ENCODE measurements at places on chromosomes 6 and 20. TPM values are rescaled to one million over a fixed set of nuclear protein-coding genes. Genes with fewer than 3 reads are reported as not detected.

The GNMT gene
- total RNA-seq, result 1.7 TPM

The SLC22A7 gene
- not detected for total RNA-seq

The APOBEC2 gene
- total RNA-seq, result 1.2 TPM

The PHACTR1 gene
- total RNA-seq, result 8.6 TPM

The DUSP15 gene
- 13.2 TPM for total RNA-seq

The MYH7B gene
- 0.98 TPM for total RNA-seq

DNA sequence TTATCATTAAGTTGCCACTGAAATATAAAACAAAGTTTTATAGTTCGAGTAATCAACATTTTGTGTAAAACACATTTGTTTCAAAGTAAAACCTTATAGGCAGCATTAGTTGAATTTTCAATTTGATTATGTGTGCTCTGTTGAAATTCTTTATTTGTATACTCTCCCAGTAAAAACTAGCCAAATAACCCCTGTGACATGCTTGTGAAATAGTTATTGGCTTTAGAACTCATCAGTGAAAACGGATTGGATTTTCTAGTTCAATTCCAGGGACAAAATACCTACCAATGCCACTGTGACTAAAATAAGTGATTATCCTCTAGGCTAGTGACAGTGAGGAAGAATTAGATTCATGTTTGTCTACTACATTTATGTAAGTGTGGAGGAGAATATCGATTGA lies 212.9 kb downstream of the TMEM200A start:
- H3K4me3 ChIP-seq, result no peak overlapping the region
- no peaks in the 10 kb centered on the region for H3K27me3 ChIP-seq
- DNase-seq, result no peak
- H3K36me3 ChIP-seq, result no peaks in the 10 kb centered on the region
- H3K27ac ChIP-seq, result no peak overlapping the region

- no peak overlapping the region for H3K4me3 ChIP-seq
- H3K36me3 ChIP-seq, result no peaks in the 10 kb centered on the region
- H3K4me1 ChIP-seq, result peaks cover 40% of the 10 kb centered on the region
- no peaks in the 10 kb centered on the region for H3K27me3 ChIP-seq
- DNase-seq, result no peak
Measured at GRCh38 chr6:108465098-108465495, 95.6 kb upstream of the FOXO3 start.

DNA sequence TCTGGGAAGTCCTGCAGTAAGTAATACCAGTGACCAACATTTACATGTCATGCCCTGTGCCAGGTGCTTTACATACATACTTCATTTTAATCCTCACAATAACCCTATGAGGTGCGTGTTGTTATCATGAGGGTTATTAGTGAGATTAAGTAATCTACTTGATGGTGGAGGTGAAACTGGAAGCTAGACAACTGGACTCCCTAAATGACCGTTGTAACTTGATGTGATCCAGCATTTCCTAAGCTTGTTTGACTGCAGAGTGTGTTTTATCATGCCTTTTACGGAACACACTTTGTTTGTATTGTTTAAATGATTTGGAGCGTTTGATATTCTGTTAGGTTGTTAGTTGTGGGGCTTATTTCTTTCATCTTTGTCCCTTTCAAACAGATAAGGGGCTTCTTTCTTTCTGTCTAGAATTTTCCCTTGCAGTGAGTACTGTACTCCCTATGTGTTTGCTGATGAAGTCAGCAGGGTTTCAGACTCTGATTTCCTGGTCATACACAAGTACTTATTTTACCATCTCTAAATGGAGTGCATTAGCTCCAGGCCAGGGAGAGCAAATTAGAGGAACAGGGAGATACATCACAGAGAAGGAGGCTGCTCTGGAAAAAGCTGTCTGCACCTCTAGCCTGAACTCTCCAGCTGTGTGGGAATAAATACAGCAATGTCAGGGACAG lies 29.7 kb downstream of the CHMP4B start:
- no peaks in the 10 kb centered on the region for H3K27me3 ChIP-seq
- peaks cover 4% of the 10 kb centered on the region for H3K36me3 ChIP-seq
- peaks cover 59% of the 10 kb centered on the region for H3K4me1 ChIP-seq
- DNase-seq, result no peak

Data from progenitor cell of endocrine pancreas (in vitro differentiated cells).